ENCODE measurements at places on chromosomes 16 and 17.

DNA sequence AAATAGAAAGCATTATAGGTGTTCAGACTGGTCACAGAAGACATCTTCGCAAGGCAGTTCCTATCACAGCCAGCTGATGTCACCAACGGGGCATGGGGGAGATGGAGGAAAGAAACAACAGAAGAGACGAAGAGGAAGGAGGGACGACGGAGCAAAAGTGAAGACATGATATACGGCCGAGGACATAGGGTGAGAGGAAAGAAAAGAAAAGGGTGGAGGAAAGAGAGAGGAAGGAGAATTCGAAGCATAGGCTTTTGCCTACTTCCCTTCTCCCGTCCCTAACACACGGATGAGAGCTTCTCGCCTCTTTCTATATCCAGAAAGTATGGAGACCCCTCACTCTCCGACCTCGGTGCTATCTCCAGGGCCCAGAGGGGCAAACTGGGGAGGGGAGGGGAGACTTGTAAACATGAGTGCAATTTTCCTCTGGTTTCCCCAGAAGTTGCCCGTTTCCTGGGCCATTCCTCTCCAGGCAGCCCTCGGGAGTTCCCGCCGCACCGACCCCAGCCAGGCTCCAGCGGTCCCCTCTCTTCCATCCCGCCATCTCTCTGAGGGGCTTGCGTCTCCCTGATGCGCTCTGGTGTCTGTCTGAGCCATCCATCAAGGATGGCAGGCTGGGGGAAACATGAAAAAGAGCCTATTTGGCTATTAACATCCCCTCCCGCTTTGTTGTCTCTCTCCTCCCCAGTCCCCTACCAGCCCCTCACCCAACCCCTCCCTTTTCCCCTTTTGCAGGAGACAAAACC is 26.0 kb downstream of the COPZ2 start:
- no peak for DNase-seq

DNA sequence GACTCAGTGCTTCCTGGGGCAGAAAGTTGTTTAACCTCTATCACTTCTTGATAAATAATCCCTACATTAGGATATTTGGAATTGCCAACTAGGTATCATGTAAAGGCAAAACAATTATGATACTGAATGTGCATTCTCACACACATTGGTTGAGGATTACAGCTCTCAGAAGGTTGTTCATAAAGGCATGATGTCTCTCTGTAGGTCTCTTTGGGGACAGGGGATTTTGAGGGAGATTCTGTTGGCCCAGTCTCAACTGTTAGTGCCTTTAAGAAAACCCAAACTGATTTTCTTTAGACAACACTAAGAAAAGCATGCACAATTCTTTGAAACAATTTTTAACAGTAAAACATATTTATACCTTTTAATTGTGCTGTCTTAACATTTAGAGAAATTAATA is 56.5 kb downstream of the GNAO1 start:
- DNase-seq, result no peak

DNA sequence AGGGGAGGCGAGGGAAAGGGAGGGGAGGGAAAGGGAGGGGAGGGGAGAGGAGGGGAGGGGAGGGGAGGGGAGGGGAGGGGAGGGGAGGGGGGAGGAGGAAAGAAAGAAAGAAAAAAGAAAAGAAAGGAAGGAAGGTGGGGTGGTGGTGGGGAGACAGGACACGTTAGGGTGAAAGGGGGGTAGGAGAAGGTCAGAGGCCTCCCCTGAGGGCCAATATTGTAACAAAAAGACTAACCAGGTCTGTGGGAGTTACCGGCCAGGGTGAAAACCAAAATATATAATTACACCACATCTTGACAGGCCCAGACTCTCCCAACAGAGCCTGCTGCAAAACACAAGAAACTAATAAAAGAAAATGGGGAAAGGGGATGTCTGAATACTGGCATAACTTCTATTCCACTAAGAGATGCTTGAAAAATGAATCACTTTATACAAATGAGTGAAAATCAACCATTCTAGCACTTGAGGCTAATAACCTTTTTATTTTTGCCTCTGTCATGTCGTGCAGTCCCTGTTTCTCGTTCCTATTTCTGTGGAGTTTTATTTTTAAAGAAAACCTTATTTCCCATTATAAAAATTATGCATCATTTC is 10.0 kb downstream of the WDR45B start:
- DNase-seq, result no peak

DNA sequence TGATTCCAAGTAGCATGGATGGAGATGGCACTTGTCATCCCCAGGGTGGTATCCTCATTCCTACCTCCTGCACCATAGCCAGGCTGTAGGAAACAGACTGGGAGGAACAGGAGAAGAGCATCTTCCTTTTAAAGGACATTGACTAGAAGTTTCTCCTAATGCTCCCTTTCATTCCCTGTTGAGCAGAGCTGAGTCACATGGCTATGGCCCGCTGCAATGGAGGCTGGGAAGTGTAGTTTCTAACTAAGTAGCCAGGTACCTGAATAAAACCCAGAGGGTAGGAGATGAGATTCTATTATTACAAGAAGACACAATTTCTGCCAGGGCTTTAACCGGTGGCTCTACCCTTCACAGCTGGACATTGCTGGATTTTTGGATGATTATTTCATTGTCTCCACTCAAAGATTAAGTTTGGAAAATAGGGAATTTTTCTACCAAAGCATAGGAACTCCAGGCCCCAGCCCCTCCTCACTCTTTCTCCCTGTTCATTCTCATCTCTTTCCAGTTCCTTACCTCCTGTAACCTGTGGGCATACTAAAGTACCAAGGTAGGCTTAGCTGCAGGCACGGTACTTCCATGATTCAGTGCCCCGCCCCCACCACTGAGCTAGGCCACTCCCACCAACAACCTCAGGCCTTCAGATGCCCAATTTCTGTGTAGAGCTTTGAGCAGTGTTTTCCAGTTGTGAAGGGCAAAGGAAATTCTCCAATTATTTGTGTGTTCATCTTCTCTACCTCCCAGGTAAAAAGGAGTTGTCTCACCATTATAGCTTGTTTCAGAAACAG is 378.3 kb downstream of the CDH13 start:
- no peak for DNase-seq

GRCh38 chr16:51919736-51920135 is 627.2 kb downstream of the TOX3 start:
- DNase-seq, result no peak

GRCh38 chr17:36011201-36011600 is 6.6 kb downstream of the CCL23 start:
- DNase-seq, result no peak

DNA sequence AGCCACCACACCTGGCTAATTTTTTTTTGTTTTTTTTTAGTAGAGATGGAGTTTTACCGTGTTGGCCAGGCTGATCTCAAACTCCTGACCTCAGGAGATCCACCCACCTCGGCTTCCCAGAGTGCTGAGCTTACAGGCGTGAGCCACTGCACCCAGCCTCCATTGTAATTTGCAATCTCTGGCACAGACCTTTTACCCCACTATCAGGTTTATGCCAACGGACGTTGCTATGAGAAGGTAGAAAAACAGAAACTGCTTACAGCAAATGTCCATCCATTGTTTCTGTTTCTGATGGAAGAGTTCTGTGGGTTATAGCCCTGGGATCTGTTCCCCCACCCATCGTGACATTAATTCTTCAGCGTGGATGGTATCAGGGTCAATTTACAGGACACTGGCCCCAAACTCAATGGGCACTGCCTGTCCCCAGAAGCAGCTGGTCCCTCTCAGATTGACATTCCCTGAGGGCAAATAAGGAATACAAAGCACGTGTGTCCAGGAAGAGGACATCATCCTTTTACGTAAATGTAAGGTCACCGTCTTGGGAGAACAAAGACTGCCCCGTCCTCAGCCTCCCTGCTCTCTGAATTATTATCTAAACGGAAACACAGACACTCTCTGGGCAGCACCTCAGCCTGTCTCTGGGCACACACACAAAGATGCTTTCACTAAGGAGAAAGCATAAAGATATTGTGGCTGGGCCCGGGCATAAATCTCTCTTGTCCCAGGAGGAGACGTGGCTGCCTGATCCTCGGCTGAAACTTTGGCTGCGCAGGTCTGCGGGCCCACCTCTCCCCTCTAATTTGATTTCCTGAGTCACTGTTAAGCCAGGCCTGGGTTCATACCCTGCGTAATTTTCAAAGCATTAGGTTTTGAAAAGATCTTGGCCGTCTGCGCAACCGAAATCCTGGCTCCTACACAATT is 5.2 kb downstream of the KCNG4 start:
- no peak for DNase-seq

DNA sequence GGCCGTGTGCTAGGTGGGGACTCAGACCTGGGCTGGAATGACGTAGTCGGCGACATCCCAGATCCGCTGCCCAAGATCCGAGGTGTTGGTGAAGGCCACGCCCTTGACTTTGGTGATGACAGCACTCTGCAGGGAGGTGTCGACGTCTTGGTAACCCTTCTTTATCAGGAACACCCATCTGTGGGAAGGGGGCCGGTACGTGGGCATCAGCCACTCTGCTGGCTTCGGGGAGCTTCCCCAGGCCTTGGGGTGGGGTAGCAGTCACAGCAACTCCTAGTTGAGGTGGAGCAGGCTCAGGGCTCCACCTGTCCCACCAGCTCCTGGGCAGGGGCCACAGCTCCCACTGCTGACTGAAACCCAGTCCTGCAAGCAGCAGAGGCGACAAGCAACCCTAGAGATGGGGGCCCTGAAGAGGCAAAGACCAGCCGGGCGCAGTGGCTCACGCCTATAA is 4.3 kb downstream of the P2RX5 start:
- no peak for DNase-seq

GRCh38 chr17:73722165-73722564 is 77.9 kb upstream of the SDK2 start:
- peak; percentile 19 for DNase-seq

DNA sequence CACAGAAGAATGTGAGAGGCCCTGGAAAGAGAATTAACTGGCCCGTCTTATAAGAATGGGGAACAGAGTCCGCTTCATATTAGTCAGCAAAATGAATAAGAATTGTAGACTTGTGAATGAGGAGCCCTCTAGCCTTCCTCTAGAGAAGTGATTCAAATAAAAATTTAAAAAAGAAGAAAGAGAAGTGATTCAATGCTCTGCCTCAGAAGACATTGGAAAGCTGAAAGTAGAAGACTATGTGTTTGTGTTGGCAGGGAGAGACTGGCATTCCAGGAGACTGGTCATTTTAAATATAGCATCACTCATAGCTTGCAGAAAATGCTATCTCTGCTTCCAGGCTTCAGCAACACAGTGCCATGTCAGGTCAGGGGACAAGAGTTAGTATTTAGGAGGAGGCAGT is 190.6 kb upstream of the HS3ST3A1 start:
- DNase-seq, result no peak

- no peak for DNase-seq
Measured at GRCh38 chr17:48486557-48486956, 44.3 kb downstream of the HOXB1 start.

DNA sequence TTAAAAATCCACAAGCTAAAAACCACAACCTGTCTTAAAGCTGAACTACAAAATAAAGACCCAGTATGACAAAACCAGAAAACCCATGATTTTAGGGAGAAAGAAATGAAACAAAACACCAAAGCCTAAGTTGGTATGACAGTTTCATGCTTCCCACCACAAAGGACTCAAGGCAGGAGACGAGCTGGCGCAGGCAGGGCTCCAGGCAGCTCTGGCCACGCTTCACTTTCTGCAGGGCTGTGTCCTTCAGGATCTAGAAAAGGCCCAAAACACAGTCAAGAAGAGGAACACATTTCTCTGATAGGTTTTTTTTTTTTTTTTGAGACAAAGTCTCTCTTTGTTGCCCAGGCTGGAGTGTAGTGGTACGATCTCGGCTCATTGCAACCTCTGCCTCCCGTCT is 75.3 kb downstream of the WDR59 start:
- no peak for DNase-seq

GRCh38 chr17:6779411-6779810 is 3.4 kb downstream of the FBXO39 start:
- no peak for DNase-seq

- peak; percentile 63 for DNase-seq
Measured at GRCh38 chr16:88737298-88738150, 31.2 kb downstream of the CTU2 start.

DNA sequence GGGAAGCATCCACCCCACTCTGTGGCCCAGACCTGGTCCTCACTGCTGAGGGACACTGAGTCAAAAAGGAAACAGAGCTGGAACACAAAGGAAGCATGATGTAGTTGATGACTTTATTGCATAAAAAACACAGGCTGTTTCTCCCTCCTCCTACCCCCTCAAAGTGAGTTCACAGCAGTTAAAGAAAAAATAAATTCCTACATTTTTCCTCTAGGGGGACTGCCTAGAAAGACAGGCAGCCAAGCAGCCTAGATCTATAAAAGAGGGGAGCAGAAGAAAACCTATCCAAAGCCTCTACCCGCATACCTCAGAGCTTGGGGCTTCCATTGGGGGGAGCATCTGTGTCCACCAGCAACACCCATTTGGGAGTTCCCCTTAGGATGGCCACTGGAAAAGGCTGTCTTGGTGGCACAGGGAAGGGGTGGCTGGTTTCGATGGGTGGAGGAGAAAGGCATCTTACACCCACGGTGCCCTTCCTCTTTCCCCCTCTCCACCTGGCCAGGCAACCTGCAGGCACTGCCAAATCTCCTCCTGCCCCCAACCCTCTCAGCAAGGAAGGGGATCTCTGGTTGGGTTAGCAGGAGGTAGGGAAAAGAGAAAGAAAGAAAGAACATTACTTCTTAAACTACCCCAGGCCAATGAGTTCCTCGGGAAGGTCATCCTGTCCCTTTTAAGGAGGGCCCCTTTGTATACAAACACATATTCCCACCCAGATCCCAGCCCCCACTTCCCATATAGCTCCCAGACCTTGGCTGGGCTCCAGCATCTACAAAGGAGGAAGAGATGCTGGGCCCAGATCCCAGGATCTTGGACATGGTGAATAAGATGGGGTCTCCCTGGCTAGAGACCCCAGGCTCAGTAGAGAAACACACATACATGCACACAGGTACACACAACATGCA is 4.0 kb upstream of the SCRN2 start:
- DNase-seq, result no peak

DNA sequence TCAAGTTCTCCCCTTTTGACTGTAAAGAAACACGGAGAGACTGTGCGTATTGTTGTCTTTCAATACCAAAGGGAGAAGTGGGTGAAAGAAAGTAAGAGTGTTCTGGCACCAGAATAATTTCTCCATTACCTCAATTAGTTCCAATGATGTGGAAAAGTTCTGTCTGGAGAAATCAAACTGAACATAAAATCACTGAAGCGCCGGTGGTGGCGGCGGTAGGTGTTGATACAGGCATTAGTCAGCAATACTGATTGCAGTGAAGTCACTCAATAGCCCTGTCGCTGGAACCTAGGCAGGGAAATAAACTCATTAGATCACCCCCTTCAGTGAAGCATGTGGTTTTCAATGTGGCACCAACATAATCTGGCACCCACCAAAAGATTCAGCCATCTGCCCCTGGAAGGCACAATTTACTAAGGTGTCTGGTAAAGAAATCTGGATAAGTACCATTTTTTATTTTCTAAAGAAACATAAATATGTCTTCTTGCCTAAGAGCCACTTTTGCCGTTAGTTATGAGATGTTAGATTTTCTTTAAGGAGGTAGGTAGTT is 274.2 kb upstream of the SOX9 start:
- DNase-seq, result no peak

- DNase-seq, result peak; percentile 88
Measured at GRCh38 chr17:68205251-68205807, 42.5 kb upstream of the AMZ2 start.

All from central memory CD8-positive, alpha-beta T cell (primary cell).